ENCODE measurements at places on chromosomes 16 and 17.

- H3K27ac ChIP-seq = no peak overlapping the region
- ATAC-seq = no peak
- no peak overlapping the region for H3K4me3 ChIP-seq
Observed at GRCh38 chr17:14752011-14752410, 451.1 kb downstream of the HS3ST3B1 start.

DNA sequence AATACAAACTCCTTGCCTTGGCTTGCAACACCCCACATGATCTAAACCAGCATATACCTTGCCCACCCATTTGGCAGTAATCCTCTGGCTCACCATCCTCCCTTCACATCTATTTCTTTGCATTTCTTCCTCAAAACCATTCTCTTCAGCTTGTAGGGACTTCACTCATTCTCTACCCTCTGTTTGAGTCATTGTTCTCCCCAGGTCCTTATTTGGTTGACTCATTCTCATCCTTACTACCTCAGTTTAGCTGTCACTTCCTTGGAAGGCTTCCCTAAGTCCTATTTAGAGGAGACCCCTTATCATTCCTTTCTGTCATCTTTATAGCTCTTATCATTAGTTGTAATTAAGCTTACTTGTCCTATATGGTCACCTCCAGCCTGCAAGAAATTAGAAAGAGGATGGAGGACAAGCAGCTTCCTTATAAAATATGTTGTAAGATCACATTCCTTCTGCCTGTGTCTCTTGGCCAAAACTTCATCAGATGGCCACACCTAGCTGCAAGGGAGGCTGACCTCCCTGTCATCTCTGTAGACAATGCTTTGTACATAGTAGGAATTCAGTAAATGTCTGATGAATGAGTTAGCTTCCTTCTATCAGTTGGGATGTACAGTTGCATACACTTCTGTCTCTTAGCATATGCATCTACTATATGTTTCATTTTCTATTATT is 1.7 kb downstream of the TTC19 start:
- H3K27ac ChIP-seq = peak overlapping the region; percentile 87
- H3K27me3 ChIP-seq = no peaks in the 10 kb centered on the region
- peak overlapping the region; percentile 85 for H3K4me3 ChIP-seq

DNA sequence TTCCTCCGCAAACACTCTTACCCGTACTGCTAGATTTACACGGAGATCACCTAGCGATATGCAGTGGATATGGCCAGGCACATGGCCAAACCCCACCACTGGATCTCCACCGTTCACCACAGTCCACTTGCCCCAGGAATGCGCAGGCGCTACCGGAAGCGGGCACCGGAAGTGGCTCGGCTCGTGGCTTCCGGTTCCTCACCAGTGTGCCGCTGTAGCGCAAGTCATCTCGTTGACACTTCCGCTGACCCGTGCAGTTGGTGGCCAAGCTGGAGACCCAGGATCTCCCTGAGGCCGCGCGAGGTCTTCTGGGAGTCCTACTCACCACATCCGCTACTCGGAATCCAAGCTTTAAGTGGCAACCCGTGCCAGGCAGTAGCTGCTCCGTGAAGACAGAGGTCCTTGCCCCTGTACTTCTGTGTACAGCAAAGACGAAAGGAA is 11.5 kb downstream of the ZNF597 start:
- peak overlapping the region; percentile 72 for H3K4me3 ChIP-seq
- H3K4me1 ChIP-seq = peaks cover 8% of the 10 kb centered on the region
- H3K27ac ChIP-seq = no peak overlapping the region

DNA sequence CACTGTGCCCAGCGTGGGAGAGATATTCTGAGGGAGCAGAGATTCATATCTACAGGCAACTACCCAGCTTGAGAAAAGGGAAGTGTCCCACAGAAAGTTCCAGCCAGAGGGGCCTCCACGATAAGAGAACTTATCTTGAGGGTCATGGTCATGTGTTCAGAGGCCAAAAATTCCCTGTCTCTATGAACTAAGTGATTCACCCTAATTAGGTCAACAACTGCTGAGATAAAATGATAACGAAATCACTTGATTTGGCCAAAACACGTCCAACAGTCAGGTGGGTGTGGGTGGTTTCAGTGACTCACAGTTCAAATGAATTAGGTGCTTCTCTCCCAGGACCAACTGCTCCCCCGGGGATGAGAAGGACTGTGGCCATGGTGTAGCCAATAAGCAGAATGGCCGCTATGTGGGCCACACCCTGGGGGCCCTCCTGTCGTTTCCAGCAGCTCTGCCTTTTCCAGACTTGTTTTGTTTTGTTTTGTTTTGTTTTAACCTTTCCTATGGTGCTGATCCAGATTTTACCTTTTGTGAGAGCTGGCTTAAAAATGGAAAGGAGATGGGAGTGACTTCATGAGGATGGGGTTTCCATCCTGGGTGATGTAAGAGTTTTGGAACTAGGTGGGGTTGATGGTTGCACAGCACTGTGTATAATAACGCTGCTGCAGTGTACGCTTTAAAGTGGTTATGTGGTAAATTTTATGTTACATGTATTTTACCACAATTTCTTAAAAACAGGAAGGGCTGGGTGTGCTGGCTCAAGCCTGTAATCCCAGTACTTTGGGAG is 8.7 kb downstream of the DNAI2 start:
- peaks cover 27% of the 10 kb centered on the region for H3K4me1 ChIP-seq
- H3K36me3 ChIP-seq = no peaks in the 10 kb centered on the region
- peak; percentile 71 for ATAC-seq
- H3K27me3 ChIP-seq = peaks cover 18% of the 10 kb centered on the region
- H3K4me3 ChIP-seq = no peak overlapping the region

DNA sequence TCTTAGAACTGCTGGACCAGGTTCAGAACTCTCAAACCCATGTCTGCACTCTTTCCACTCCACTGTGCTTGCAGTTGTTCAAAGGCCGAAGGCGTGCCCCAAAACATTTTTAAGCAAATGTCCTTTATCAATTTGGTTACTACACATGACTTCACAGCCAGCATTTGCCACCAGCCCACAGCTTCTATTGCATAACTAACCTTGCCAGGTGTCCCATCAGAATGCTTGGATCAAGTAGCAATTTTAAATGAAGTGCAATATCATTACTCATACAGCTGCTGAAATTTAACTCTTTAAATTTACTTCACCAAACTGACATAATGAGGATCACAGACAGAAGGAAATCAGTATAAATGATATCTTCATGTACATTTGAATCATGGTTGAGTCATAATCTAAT is 29.8 kb upstream of the HS3ST3A1 start:
- H3K4me3 ChIP-seq = no peak overlapping the region
- no peaks in the 10 kb centered on the region for H3K36me3 ChIP-seq
- no peaks in the 10 kb centered on the region for H3K4me1 ChIP-seq
- no peaks in the 10 kb centered on the region for H3K27me3 ChIP-seq

DNA sequence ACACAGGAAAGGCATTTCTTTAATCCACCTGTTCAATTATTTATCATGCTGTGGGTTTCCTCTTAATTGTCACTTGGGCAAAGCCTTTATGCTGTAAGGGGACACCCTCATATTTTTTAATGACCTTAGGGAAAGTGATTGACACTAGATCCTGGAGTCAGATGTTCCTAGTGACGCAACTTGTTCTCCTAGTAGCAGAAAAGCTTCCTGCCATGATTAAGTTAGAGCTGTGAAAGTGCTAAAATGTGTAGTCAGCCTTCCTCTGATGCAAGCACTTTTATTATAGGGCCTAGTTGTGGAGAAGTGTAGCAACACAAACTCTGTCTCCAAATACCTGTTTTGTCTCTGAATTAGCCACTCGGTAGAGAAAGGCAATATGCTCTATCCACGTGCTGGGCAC is 12.3 kb downstream of the TMEM100 start:
- H3K27ac ChIP-seq = no peak overlapping the region
- H3K36me3 ChIP-seq = no peaks in the 10 kb centered on the region
- no peak for ATAC-seq
- no peak overlapping the region for H3K4me3 ChIP-seq

DNA sequence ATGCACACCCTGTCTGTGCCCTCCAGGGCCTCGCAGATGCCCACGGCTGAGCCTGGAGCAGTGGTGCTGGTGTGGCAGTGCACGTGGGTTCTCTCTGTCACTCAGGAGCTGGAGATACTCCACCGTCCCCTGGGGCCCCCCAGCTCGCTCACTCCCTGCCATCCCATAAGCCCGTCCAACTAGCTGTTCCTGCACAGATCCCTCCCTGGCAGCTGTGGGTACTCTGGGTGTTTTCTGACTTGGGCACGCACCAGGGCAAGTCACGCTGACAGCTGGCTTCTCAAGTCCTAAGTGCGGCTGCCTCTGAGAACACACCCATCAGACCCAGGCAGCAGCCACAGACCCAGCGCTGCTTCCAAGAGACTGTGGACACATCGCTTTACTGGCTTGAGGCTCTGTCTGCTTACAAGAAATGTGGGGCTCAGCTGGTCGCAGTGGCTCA is 25.4 kb upstream of the ITGB4 start:
- peaks cover 48% of the 10 kb centered on the region for H3K36me3 ChIP-seq
- H3K4me1 ChIP-seq = peaks cover 13% of the 10 kb centered on the region
- no peak overlapping the region for H3K27ac ChIP-seq

DNA sequence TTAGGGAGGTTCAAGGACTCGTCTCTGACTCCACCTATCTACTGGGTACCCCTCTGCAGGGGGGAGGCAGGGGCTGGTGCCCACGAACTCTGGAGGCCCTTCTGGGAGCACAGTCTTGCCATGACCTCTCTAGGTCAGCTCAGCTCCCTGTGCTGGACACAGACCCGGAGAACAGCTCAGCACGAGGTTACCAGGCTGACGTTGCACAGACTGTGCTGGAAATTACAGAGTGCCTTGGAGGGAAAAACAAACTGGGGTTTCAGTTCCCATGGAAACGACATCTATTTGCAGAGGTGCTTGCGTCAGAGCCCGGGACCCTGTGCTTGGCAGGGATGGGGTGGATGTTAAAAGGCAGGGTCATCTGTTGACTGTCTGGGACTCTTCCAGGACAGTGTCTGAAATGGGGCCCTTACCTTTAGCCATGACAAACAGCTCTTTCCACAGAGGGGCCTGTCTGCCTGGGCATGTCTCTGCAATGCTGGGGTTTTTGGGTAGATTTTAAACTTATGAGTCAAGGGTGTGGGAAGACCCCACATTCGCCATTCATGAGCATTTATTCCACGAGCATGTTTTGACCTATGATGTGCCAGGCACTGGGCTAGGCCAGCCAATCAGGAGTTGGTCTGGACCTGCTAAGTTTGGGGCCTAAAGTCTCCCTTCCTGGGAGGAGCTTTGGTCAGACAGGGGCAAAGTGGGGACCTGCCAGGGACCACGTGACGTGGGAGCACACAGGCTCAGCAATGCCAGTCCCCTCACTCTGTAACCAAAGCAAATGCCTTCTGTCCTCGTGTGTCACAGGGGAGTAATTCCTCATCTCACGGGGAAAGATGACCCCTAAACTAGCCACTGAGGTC is 22.5 kb downstream of the CCR7 start:
- peak; percentile 75 for ATAC-seq
- H3K4me3 ChIP-seq = peak overlapping the region; percentile 27
- H3K4me1 ChIP-seq = peaks cover 66% of the 10 kb centered on the region
- no peaks in the 10 kb centered on the region for H3K36me3 ChIP-seq
- peak overlapping the region; percentile 97 for H3K27ac ChIP-seq
- no peaks in the 10 kb centered on the region for H3K27me3 ChIP-seq

Data from stimulated activated memory B cell treated with anti-CD40 and anti-IgM and Interleukin-4, amounts not matched to agents 10 μg/mL and 1 μg/mL and 100 μg/mL, for 72 hours (primary cell).